T-helper 2 cell treated with Interferon-gamma antibody and Interleukin-4, amounts not matched to agents 100 ng/mL and 5 ng/mL, for 36 hours (primary cell): ENCODE measurements at places on chromosomes 6 and 20. TPM values are rescaled to one million over a fixed set of nuclear protein-coding genes. Genes with fewer than 3 reads are reported as not detected.

ELOVL2 gene
- total RNA-seq, result not detected in 2 replicates

HLA-DRB1 gene
- 69.9 and 74.8 TPM in 2 replicates for total RNA-seq

SS18L1 gene
- total RNA-seq, result 20.0 and 22.0 TPM in 2 replicates

CRNKL1 gene
- 18.1 and 20.2 TPM in 2 replicates for total RNA-seq

CYP24A1 gene
- total RNA-seq, result not detected in 2 replicates

PGC gene
- total RNA-seq, result not detected in 2 replicates

LRRN4 gene
- not detected in 2 replicates for total RNA-seq

PRPH2 gene
- not detected in 2 replicates for total RNA-seq

ZNF831 gene
- total RNA-seq, result 6.6 and 6.8 TPM in 2 replicates

TMC2 gene
- not detected in 2 replicates for total RNA-seq

RAB5IF gene
- total RNA-seq, result 107 and 112 TPM in 2 replicates

OR2J3 gene
- not detected in 2 replicates for total RNA-seq

LY6G6D gene
- not detected in 2 replicates for total RNA-seq

BHLHE23 gene
- total RNA-seq, result not detected in 2 replicates

MYL9 gene
- total RNA-seq, result 2.2 and 2.5 TPM in 2 replicates

NSFL1C gene
- total RNA-seq, result 73.2 and 77.2 TPM in 2 replicates

PRR18 gene
- total RNA-seq, result not detected in 2 replicates

CLVS2 gene
- not detected in 2 replicates for total RNA-seq

SDHAF4 gene
- 7.8 and 8.4 TPM in 2 replicates for total RNA-seq

OR2B6 gene
- 0.30 TPM in 1 of 2 replicates, not detected in the other for total RNA-seq

FYN gene
- 119 and 125 TPM in 2 replicates for total RNA-seq

MAP7 gene
- total RNA-seq, result 0.75 and 0.77 TPM in 2 replicates

C6orf15 gene
- not detected in 2 replicates for total RNA-seq

SAMD5 gene
- not detected in 2 replicates for total RNA-seq

OXT gene
- total RNA-seq, result not detected in 2 replicates

HTR1B gene
- not detected in 2 replicates for total RNA-seq

SUMO4 gene
- total RNA-seq, result 9.6 and 10.5 TPM in 2 replicates

SLC35F1 gene
- not detected in 2 replicates for total RNA-seq

GSTA1 gene
- not detected in 2 replicates for total RNA-seq

GNMT gene
- total RNA-seq, result 0.98 and 1.00 TPM in 2 replicates

CRISP3 gene
- total RNA-seq, result not detected in 2 replicates

WFDC10B gene
- not detected in 2 replicates for total RNA-seq

DPM1 gene
- 40.9 and 44.6 TPM in 2 replicates for total RNA-seq

FAM229B gene
- total RNA-seq, result 1.1 and 1.2 TPM in 2 replicates

EFHC1 gene
- total RNA-seq, result 1.0 and 1.6 TPM in 2 replicates

C6orf141 gene
- 0.39 and 0.55 TPM in 2 replicates for total RNA-seq

RUNX2 gene
- 34.7 and 39.3 TPM in 2 replicates for total RNA-seq

RGS17 gene
- not detected in 2 replicates for total RNA-seq

HIVEP1 gene
- total RNA-seq, result 18.1 and 20.7 TPM in 2 replicates

MCHR2 gene
- not detected in 2 replicates for total RNA-seq

TINAG gene
- not detected in 2 replicates for total RNA-seq

CRISP2 gene
- total RNA-seq, result not detected in 2 replicates

ZHX3 gene
- 9.0 and 11.3 TPM in 2 replicates for total RNA-seq

STAU1 gene
- total RNA-seq, result 48.6 and 51.0 TPM in 2 replicates

ASIP gene
- not detected in 2 replicates for total RNA-seq

CCN5 gene
- not detected in 2 replicates for total RNA-seq

IMPG1 gene
- not detected in 2 replicates for total RNA-seq

APCDD1L gene
- not detected in 2 replicates for total RNA-seq

COL21A1 gene
- total RNA-seq, result not detected in 2 replicates

AIF1 gene
- 67.9 and 70.2 TPM in 2 replicates for total RNA-seq

PLCB4 gene
- not detected in 2 replicates for total RNA-seq

LAMA4 gene
- total RNA-seq, result not detected in 2 replicates

CLIC5 gene
- total RNA-seq, result 2.6 and 3.6 TPM in 2 replicates

RSPH3 gene
- total RNA-seq, result 1.8 and 1.9 TPM in 2 replicates

SSTR4 gene
- not detected in 2 replicates for total RNA-seq

NFKBIL1 gene
- total RNA-seq, result 14.3 and 16.3 TPM in 2 replicates

PNRC1 gene
- total RNA-seq, result 63.9 and 64.0 TPM in 2 replicates

MARCKS gene
- 0.11 and 0.20 TPM in 2 replicates for total RNA-seq
